ENCODE measurements at places on chromosomes 5 and 9.

- DNase-seq: no peak
Measured at GRCh38 chr5:174825587-174825986, 101.2 kb downstream of the MSX2 start.

DNA sequence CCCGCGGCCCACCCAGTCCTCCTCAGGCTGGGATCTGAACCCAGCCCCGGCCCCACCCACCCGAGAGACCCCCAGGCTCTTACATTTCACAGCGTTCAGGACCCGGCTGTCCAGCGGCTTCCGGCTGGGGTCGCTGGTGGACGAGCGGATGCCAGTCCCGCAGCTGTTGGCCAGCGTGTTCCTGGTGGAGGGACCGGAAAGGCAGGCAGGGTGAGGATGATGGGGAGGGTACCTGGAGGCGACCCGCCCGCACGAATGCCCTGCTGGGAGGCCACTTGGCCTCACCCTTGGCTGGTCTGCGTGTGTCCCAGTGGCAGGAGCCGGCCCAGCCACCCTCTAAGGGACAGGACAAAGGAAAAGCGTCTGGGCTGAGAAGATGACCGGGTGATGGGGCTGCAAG, 51.9 kb upstream of the UBAC1 start:
- no peak for DNase-seq

DNA sequence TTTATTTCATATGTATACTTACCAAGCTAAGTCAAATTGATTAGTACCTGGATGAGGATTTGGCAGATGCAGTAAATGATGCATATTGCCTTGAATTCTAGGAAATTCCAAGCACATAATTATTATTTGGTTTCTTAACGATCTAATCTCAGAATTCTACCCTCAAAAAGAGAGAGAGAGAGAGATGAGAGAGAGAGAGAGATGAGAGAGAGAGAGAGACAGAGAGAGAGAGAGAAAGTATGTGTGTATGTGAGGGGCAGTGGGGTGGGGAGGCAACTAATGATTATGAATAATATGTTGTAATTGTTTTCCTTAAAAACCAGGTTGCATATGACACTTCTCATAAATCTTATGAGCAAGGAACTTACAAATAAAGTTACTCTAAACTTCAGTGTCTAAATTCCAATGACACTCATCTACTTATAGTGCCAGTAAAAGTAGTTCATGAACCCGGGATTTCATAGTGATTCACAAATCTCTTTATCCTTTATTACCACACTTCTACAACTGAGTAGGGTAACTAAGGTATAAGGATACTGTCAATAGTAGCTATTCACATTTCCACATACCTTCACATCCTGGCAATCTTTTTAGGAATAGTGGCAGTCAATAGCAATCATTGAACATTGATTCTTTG, 60.5 kb upstream of the EDIL3 start:
- DNase-seq: no peak

GRCh38 chr9:110016340-110016739, 191.6 kb downstream of the C9orf152 start:
- DNase-seq: no peak

DNA sequence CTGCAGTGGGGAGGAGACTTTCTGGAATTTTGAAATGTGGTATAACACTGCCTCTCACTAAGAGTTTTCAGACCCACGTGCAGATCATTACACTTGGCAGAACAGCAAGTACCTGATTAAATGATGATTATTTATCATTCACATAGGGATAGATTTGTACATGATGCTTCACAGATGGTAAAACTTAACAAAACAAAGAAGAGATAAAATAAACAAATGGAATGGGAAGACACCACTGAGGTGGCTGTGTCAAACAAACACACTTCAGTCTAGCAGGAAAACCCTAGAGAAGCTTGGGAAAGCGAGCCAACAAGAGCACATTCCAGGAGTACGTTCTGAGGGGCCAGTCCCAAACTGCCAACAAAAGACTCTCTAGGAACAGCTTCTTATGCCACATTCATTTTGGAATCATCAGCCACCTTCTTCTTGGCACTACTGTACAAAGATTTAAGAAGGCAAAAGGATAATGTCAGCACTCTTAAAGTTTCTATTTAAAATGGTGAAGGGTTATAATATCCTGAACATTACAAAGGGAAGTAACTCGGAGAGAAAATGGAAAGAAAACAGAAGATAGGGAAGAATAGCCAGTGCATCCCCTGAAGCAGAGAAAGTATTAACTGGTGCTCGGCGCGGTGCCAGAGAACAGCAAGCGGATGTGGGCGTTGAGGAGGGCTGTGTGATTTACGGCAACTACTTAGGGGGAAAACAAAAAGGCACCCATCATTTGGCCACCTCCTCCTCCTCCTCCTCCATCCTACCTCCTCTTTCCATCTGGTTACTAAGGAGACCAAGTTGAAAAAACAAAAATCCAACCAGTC, 1.6 kb downstream of the MED27 start:
- peak; percentile 16 for DNase-seq

Data from CD4-positive, alpha-beta T cell treated with Interferon gamma for 1 hour (primary cell).